Mammary epithelial cell (primary cell): ENCODE measurements at places on chromosomes 3 and 15. TPM values are rescaled to one million over a fixed set of nuclear protein-coding genes. Genes with fewer than 3 reads are reported as not detected.

DNA sequence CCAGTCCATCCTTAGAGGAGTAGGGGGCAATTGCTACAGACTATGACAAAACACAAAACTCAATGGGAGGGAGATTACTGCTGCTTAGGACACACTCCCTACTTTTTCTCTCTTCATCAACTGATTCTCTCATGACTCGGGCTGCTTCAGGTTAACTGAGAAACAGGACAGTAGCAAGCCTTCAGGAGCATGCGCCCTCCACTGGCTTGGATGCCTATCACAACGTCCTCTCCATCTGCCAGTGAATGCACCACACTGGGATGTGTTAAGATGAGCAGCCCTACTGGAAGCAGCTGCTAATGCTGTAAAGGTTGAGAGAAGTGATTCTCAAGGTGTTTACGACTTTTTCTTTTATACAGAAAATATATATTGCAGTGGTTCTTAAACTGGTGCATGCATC lies 542.3 kb downstream of the EDEM1 start:
- no peak for DNase-seq

DNA sequence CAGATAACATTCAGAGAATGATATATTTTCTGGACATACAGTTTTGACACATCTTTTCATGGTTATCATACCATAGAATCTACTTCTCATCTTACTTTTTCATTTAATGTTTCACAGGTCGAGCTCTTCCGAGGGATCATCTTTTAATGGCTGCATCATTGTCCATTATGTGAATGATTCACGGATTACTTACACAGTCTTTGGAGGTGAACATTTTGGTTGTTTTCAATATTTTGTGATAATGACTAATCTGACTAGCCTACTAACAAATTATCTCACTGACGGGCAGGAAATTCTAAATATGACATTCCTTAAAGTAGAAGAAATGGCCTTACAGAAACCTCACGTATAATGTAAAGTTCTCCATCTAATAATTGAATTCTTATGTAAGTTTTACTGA lies 209.1 kb upstream of the STRIT1 start:
- no peak for DNase-seq

- no peak for DNase-seq
Observed at GRCh38 chr3:161239700-161240099, 18.6 kb downstream of the NMD3 start.

DNA sequence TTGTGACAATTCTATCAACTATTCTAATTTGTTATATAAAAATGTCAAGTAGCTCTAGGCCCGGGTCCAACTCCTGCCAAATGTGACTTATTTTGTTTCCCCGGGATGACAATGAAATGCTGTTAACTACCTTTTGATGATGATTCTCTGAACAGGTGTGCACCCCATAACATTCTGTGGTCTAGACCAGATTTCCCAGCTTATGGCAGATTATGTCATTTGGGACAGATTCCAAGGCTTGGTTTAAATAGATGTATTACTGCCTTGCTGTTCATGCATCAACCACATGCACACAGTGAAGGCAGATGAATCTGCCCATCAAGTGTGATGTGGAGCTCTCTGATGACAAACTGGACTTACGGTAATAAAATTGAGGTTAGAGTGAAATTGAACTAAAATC lies 150.5 kb downstream of the MECOM start:
- DNase-seq, result no peak

- no peak for DNase-seq
Observed at GRCh38 chr3:146227486-146227885, 23.4 kb downstream of the PLSCR4 start.

- DNase-seq, result no peak
Observed at GRCh38 chr3:141280086-141280485, 48.5 kb downstream of the PXYLP1 start.

DNA sequence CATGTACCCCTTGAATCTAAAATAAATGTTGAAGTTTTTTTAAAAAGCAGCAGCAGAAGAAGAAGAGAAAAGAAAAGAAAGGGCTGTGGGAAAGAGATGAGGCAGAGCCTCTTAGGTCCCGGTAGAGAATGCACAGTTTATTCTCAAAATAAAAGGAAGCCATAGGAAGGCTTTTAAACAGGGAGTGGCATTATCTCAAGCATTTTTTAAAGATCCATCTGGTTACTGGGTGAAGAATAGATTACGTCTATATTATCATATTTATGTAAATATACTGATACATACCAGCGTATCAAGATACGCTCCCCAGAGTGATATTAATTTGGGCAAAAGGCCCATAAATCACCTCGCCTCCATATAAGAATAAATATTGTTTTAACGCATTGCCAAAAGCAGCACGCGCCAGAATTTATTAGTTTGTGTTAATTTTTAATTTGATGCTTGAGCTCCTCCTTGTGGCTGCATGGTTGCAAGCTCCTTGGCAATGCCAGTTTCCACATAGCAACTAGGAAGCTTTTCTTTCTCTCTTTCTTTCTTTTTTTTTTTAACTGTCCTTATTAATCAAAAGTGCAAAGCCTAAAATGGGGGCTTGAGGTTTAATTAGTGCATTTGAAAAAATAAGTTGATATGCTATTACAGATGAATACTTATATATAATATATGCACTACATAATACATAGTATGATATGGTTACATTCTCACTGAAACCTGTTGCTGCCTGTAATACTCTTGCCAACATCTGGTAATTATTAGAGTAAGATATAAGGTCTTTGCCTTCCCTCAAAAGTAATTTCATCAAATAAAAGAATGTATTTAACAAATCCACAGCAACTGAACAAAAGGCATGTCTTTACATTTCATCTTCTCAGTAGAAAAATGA lies 242.8 kb upstream of the UBE2E2 start:
- peak; percentile 21 for DNase-seq

GRCh38 chr3:66021731-66022131 lies 17.0 kb downstream of the MAGI1 start:
- DNase-seq, result peak; percentile 77

DNA sequence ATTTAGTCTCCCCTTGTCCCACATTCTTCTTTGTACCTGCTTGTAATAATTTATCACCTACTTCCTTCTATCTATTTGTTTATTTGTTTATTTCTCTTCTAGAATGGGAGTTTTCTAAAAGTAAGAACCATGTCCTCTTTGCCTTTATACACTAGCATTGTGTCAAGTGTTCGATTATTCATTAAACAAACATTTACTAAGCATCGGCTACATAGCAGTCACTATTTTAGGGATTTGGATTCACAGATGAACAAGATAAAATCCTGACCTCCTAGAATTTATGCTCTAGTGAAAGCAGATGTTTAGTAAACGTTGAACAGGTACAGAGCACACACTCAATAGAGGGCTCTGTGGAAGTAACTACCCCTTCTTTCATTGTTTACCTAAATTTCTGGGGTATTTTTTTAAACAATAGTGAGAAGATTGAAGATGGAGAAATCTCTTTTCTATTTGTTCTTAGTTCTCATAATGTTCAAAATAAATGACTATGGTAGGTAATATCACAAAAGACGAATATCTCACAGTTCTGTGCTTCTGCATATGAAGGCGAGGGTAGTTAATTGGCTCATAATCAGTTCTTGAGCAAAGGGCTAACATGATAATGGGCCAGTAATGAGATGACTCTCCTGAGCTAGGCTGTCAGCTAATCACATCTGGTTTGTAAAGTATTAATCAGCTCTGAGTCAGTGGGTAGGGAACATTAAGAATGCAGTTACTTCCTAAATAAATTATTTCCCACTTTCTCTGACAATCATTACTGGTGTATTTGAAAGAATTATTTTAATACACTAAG lies 111.9 kb downstream of the SLC9A9 start:
- DNase-seq, result peak; percentile 68

DNA sequence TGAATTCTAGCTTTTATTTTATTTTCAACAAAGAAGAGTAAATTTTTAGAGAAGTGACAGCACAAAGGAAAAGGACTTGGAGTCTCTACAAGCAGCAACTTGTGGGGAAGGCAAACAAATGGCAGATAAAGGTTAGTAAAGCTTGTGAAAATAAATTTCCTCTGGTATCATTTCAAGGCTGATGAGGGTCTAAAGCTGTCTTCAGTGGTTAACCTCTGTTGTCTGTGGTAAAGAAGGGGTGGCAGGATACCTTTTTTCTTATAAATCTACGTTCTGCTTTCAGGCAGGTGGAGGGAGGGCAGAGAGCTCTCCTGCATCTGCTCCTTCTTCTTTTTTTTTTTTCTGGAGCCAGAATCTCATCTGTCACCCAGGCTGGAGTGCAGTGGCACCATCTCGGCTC lies 50.5 kb downstream of the NMD3 start:
- DNase-seq, result no peak

Gene ST3GAL6
- total RNA-seq, result 3.5 and 5.8 TPM in 2 replicates

Gene HAPLN3
- total RNA-seq, result 1.5 TPM

Gene KIF7
- total RNA-seq, result 4.4 and 4.9 TPM in 2 replicates

Gene PLS1
- 4.0 TPM for total RNA-seq

Gene HACD2
- 98.5 and 101 TPM in 2 replicates for total RNA-seq

Gene TRIM69
- total RNA-seq, result 6.4 and 9.0 TPM in 2 replicates

Gene CISH
- total RNA-seq, result 1.2 and 2.8 TPM in 2 replicates

Gene PDCD7
- 22.5 and 26.2 TPM in 2 replicates for total RNA-seq

Gene GPR149
- total RNA-seq, result not detected
